ENCODE measurements at places on chromosomes 16 and 17.

DNA sequence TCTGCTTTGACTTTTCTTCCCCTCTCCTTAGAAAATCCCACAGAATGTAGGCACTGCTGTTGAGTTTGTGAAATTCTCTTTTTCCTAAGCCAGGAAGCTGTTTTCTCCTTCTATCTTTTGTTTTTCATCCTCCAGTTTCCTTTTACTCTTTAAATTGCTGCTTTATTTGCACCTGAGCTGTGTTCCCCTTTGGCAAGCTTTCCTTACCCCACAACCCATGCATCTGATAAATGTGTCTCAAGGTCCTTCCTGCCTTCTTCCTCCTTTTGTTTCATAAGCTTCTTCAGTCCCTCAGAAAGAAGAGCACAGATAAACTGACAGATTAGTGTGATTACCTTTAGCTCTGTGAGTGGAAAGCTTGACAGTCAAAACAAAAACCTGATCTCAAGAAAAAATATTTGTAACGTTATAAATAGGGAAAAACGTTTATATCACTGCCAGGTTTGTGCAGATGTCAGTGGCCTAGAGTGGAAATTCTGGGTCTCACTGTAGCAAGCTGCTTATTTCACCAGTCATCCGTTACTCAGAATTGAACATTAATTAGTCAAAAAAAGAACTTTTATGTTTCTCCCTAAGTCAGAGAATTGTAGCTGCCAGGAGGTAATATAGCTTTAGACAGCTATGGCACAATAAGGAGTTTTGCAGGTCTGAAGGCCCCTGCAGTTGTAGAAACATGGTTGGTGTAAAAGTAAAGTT is 23.6 kb downstream of the GSDMB start:
- DNase-seq = no peak

- DNase-seq = no peak
These were observed 42.4 kb upstream of the LHX1 start for GRCh38 chr17:36894925-36895324.

DNA sequence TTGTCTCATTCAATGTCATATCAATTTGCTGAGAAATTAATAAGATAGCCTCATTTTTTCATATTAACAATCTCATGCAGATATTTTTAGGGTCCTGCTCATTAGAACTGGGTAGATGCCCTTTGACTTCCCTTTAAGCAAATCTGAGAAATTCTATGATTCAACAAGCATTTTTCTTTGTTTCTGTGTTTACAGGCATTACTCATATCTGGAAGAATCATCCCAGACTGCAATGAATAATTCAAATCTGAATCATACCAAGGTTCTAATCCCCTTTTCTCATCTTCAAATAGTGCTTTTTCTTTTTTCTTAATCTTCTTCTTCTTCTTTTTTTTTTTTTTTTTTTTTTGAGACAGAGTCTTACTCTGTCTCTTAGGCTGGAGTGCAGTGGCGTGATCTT is 69.2 kb upstream of the KIFC3 start:
- DNase-seq = no peak

DNA sequence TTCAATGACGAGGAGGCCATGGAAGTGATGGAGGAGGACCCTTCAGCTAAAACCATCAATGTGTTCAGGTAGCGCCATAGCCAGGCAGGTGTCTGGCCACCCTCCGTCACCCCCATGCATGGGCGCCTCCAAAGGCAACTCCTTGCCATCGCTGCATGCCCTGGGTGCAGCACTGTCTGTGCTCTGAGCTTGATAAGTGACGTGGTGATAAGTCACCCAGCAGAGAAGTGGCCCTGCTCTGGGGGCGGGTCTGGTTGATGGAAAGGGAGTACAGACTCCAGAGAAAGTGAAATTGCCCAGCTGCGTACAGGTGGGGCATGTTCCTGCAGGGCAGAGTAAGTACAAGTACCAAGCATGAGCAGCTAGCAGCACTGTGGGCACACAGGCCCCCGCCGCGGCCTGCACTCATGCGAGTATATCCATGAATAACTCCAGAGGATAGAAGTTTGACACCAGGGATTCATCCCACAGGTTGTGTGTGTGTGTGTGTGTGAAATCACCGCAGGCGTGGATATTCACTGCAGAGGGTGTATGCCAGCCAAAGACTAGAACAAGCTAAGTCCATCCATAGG is 13.1 kb downstream of the DNAI2 start:
- DNase-seq = no peak

DNA sequence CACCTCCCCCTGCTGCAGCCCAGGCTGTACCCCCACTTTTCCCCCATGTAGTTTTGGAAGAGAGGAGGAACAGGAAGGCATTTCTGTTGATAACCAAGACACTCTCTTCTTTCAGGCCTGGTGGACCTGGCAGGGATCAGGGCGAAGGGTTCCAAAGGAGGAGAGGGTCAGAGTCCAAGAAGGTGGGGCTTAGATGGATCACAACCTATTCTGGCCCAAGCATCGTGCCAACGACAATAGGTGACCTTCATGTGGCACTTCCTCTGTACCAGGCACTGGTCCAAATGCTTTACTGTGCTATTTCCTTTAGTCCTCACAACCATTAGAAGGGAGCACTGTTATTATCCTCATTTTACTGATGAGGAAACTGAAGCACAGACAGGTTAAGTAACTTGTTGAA is 84.3 kb downstream of the TMEM132E start:
- DNase-seq = no peak

DNA sequence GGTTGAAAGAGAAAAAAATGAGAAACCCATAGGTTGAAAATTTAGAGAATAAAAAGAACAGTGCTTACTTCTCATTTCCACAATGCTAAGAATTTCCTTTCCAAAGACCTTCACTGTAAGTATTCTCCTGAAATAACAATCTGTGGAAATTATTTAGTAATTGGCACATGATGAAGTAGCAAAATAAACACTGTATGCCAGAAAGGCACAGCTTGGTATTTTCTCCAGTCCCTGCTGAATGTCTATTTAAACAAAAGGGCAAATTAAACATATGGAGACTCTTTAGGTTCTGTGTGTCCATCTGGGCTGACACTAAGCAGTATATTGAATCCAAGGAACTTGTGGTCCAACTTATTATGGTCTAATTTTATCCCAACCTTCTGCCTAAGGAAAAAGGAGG is 46.1 kb downstream of the CHCT1 start:
- DNase-seq = no peak

DNA sequence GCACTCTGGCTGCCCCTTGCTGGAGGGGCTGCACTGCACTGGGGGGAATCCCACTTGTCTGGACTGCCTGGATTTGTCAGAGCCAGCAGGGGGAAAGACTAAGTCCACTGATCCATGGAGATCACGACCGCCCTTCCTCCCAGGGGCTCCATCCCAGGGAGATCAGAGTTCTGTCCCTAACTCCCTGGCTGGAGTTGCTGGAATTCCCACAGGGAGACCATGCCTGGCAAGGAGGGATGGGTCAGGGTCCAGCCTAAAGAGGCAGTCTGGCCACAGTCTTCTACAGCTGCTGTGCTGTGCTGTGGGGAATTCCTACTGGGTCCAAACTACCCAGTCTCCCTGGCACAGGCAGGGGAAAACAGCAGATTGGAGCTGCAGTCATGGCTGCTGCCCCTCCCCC is 311.9 kb downstream of the ZFHX3 start:
- DNase-seq = no peak

DNA sequence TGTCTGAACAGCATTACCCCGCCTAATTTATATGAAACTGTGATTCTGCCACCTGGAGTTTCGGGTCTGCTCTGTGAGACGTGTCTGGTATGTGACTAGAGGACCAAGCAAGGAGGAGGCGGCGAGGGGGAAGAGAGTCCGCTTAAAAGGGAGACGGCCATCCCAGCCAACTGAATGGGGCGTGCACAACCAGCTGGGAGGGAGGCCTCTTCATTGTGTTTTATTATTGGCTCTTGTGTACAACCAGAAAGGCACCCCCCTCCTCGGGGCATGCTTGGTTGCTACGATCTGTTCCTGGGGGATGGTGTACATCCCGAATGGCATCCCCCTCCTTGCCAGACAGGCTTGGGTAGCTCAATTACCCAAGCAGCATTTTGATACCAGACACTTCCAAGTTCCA is 384.5 kb upstream of the SALL1 start:
- no peak for DNase-seq

- peak; percentile 49 for DNase-seq
These were observed 8.5 kb downstream of the CHTF8 start for GRCh38 chr16:69123910-69124309.

- no peak for DNase-seq
These were observed 22.6 kb downstream of the PRPSAP1 start for GRCh38 chr17:76331083-76331482.

DNA sequence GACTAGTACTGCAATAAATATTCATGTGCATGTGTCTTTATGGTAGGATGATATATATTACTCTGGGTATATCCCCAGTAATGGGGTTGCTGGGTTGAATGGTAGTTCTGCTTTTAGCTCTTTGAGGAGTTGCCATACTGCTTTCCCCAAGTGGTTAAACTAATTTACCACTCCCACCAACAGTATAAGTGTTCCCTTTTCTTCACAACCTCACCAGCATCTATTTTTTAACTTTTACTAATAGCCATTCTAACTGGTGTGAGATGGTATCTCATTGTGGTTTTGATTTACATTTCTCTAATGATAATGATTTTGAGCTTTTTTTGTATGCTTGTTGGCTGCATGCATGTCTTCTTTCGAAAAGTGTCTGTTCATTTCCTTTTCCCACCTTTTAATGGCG is 32.9 kb downstream of the ITGAM start:
- DNase-seq = no peak

DNA sequence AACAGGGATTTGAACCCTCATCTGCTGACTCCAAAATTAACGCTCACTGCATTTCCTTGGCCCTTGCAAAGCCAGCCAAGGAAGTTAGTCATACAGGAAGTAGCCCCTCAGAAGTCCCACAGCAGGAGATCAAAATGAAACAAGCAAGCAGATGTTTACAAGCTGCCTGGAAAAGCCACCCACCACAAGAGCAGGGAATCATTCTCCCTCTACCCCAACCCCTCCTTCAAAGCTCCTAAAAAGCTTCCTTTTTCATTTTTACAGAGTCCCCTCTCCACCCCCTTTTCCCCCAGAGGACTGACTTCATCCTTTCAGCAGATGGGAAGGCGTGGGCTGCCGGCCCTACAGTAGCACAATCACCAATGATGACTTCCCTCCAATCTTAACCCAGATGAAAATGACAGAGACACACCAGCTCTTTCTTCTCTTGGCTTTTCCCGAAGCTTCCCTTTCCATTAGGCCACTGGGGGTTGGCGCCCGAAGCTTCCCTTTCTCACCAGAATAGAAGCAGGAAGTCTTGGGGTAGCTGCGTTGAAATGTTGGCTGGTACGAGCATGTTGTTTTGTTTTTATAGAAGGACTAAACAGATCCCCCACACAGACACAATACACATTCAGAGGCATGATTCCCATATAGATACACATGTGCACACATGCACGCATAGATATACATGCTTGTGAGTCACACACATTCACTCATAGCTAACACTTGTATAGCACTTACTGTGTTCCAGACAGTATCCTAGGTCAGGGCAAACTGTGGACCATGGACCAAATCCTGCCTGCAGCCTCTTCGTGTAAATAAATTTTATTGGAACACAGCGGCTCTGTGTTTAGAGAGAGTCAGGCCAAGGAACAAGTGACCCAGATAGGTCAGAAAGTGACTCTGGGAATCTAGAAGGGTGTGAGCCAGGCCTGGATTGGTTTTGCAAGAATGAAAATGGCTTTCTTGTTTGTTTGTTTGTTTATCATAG is 17.4 kb downstream of the ITPRIPL2 start:
- DNase-seq = peak; percentile 28

DNA sequence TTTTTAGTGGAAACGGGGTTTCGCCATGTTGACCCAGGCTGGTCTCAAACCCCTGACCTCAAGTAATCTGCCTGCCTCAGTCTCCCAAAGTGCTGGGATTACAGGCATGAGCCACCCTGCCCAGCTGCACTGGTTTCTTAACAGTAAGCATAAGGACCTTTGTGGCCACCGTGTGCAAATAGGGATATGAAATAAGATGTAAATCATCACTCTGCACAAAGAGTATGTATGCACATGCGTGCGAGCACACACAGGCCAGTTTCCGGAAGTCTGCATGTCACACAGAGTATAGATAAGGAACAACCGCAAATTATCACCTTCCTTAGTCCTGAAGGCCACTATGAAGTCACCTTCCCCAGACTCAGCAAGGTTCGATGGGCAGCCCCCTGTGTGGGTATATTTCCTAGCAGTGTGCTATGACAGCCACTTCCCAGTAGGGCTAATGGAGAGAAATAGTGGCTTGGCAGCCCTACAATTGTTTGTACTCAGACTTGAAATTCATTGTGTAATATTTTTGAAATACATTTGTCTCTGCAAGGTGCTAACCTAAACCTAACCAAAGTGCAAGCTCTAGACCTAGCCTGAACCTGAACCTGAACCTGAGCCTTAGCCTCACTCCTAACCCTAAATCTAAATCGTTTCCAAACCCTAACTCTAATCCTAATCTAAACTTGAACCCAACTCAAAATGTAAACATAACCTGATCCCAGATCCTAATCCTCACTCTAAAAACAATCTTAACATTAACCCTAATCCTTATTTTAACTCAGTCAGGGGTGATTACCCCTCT is 48.4 kb upstream of the SKAP1 start:
- DNase-seq = no peak
